ENCODE measurements at places on chromosomes 7 and 10. TPM values are rescaled to one million over a fixed set of nuclear protein-coding genes. Genes with fewer than 3 reads are reported as not detected.

Gene HSPA12A
- total RNA-seq: 11.2 TPM

Gene AGMO
- total RNA-seq: 1.4 TPM

Gene GARIN1A
- total RNA-seq: 0.30 TPM

Gene MOSPD3
- 5.8 TPM for total RNA-seq

Data from skin of body (tissue), 3 donors.